Activated CD8-positive, alpha-beta T cell treated with anti-CD3 and anti-CD28 coated beads, Interleukin-2, amount 10 ng/mL, durations not matched to agents 7 days and 5 days (primary cell): ENCODE measurements at places on chromosomes 11 and 22. TPM values are rescaled to one million over a fixed set of nuclear protein-coding genes. Genes with fewer than 3 reads are reported as not detected.
A peak's percentile ranks its signal among the peaks of the same experiment; 100 is the strongest.

DNA sequence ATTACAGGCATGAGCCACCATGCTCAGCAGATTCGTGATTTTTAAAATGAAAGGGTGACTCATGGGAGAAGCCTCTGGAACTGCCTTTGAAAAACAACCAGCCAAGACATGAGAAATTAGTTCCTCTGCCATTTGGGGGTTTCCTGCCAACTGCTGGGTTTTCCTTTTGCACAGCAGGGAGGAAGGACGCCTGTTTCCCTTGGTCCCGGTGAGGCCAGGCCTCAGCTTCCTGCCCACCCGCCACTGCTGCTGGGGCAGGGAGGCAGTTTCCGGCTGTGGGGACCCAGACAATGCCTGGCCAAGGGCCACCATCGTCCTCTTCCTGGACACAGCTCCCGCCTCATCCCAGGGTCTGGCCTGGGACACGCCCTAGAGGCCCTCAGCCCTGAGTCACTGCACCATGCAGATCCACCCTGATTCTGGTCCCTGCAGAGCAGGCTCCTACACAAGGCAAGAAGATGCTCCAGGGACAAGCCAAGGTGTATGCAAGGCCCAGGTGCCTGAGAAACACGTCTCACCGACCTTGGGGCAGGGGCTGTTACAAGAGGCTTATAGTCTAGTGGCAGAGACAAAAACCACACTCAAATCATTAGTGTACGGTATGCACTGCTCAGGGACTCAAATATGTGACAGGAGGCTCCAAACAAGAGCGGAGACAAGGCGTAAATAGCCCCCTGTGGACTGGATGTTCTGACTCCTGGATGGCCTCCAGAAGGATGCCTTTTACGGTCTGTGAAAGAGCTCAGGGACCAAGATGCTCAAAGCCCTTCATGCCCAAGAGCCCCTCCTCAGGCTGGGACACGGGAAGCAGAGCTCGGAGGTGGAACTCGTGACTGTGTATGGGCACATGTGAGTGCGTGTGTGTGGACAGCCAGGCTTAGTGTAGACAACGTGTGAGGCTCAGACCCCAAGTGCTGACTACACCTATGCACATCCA is 10.0 kb downstream of the PPM1F start:
- no peaks in the 10 kb centered on the region for H3K36me3 ChIP-seq
- H3K27me3 ChIP-seq: no peaks in the 10 kb centered on the region
- DNase-seq: no peak
- peaks cover 54% of the 10 kb centered on the region for H3K4me1 ChIP-seq

- no peaks in the 10 kb centered on the region for H3K36me3 ChIP-seq
- peaks cover 8% of the 10 kb centered on the region for H3K27me3 ChIP-seq
- peaks cover 3% of the 10 kb centered on the region for H3K4me1 ChIP-seq
- no peak overlapping the region for H3K27ac ChIP-seq
- DNase-seq: no peak
Observed at GRCh38 chr22:24809331-24809730, 3.3 kb downstream of the SGSM1 start.

GRCh38 chr11:40328890-40329614 is 1130.4 kb downstream of the LRRC4C start:
- no peak for DNase-seq
- no peaks in the 10 kb centered on the region for H3K27me3 ChIP-seq
- no peak overlapping the region for H3K4me3 ChIP-seq
- no peak overlapping the region for H3K27ac ChIP-seq
- no peaks in the 10 kb centered on the region for H3K36me3 ChIP-seq
- no peaks in the 10 kb centered on the region for H3K4me1 ChIP-seq

GRCh38 chr11:105164208-105164607 is 24.6 kb upstream of the CARD18 start:
- H3K27me3 ChIP-seq: no peaks in the 10 kb centered on the region
- no peak for DNase-seq
- H3K36me3 ChIP-seq: no peaks in the 10 kb centered on the region

DNA sequence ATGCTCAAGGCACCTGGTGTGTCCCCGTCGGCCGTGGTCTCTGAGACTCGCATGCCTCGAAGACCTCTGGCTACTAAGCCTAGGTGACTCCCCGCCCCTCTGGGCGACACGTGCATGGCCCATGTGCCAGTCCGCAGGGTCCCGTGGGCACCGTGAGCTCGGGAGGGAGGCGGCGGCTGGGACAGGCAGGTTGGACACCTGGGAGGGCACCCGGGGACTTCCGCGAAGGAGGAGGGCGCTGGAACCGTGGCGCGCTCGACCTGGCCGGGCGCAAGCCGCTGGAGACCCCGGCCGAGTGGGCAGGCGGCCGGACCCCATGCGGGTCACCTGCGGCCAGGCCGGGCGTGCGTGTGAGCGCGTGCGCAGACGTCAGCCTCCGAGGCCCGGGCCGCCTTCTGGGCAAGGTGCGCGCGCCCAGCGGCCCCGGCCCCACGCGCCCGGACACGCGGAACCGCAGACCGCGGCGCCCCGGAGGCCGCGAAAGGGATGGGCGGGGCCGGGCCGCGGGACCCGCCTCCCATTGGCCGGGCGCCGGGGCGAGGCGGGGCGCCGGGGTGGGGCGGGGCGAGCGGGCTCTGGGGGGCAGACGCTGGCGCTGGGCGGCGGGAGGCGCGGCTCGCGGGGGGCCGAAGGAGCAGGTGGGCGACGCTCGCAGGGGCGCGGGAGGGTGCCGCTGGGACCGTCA is 579 bp upstream of the RASD2 start:
- no peak overlapping the region for H3K27ac ChIP-seq
- H3K27me3 ChIP-seq: peaks cover 28% of the 10 kb centered on the region
- peak; percentile 71 for DNase-seq
- H3K4me3 ChIP-seq: peak overlapping the region; percentile 64
- no peaks in the 10 kb centered on the region for H3K36me3 ChIP-seq
- H3K4me1 ChIP-seq: peaks cover 5% of the 10 kb centered on the region

DNA sequence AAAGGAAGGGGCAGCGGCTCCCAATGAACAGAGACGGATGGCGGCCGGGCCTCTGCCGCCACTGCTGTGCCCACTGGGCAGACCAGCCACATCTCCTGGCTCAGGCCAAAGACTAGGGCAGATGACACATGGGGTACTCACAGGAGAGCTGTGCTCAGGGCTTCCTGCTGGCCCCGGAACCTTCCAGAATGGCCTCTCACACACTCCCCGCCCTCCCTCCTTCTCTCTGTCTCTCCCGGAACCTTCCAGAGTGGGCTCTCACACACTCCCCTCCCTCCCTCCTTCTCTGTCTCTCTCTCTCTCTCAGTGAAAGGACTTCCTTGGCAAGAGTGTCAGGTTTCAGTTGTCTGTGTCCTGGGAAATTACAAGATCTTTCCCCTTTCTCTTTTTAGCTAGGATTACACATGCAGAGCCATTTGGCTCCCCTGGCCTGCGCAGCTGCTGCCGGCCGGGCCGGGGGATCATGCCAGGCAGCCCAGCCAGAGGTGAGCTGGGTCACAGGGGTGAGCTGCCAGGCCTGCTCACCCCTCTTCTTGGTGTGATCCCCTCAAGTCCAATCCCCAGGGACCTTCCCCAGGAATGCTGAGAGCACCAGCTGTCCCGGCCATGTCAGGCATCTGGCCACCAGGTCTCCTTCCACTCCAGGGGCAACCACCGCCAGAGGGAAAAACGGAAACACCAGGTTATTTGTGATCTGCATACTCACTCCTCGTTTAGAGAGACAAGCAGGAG is 45.3 kb upstream of the ADA2 start:
- peaks cover 39% of the 10 kb centered on the region for H3K4me1 ChIP-seq
- no peaks in the 10 kb centered on the region for H3K36me3 ChIP-seq
- no peak for DNase-seq
- no peak overlapping the region for H3K4me3 ChIP-seq
- H3K27me3 ChIP-seq: no peaks in the 10 kb centered on the region
- H3K27ac ChIP-seq: peak overlapping the region; percentile 27

DNA sequence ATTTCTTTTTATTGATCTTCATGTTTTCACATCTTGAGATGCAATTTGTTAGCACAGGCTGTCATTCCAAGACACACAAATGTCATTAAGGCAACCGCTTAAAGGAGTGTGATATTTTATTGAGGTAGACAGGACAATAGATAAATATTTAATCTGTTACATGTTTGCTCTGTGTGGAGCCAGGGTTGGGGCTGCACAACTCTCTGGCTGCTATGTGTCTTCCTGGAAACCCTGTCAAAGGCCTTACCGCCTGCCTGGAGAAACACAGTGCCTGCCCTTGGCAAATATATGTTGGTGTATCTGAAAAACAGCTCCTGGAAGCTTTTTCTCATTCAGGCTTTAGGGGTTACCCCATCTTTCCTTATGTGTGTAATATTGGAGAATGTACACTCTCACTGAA is 139.7 kb upstream of the TEAD1 start:
- H3K4me3 ChIP-seq: no peak overlapping the region
- H3K27me3 ChIP-seq: peaks cover 8% of the 10 kb centered on the region
- DNase-seq: no peak
- no peaks in the 10 kb centered on the region for H3K4me1 ChIP-seq

DNA sequence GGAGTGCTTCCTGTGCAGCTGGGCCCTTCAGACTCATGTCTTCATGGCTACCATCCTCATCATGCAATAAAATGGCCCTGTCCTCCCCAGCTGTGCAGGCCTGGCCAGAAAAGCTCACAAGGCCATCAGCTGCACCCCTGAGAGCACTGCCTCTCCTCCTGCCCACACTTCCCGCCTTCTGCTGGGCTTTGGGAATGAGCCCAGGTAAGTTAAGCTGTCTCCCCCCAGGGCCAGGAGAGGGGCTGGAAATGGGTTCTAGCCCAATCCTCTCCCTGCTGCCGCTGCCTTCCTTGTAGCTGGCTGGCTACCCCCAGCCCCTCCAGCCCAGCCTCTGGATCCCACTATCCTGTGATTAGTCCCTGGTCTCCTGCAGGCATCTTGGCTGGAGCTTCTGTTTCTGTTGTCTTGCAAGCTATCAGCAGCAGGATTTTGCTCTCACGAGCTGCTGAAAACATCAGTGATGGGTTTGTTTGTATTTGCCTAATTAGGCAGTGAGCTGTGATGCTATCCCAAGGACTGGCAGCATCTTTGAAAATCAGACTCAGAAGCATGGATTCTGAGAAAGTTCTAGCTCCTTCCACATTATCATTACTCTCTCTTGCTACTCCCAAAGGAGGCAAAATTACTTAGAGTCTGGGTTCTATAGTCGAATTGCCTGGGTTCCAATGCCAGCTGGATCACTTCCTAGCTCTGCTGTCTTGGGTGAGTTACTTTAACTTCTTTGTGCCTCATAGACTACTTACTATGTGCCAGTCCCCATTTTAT is 168.1 kb downstream of the ST3GAL4 start:
- DNase-seq: no peak
- H3K27me3 ChIP-seq: no peaks in the 10 kb centered on the region
- no peaks in the 10 kb centered on the region for H3K4me1 ChIP-seq
- H3K4me3 ChIP-seq: no peak overlapping the region
- H3K27ac ChIP-seq: no peak overlapping the region

ROBO3 gene
- total RNA-seq: 9.4 TPM

CCDC81 gene
- 0.42 TPM for total RNA-seq

C11orf24 gene
- total RNA-seq: 29.2 TPM

TREH gene
- total RNA-seq: not detected
